ENCODE measurements at places on chromosomes 6 and 20. TPM values are rescaled to one million over a fixed set of nuclear protein-coding genes. Genes with fewer than 3 reads are reported as not detected.

DNA sequence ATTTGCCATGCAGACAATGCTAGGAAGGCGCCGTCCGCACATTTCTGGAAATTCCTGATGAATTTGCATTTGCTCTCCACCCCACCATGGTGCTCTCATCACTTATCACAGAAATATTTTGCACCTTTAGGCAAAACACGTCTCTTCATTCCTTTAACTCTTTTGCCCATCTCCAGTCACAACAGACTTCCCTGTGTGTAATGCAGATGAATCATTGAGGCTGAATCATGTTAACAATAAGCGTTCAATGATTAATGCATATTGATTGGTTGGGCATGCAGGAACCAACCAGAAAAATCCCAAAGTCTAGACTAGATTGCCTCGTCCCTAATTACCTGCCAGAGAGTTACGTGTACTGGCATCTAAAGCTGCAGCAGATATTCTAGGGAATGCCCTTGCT, 80.0 kb upstream of the ATXN1 start:
- H3K27me3 ChIP-seq = no peaks in the 10 kb centered on the region
- no peak overlapping the region for H3K4me3 ChIP-seq
- H3K27ac ChIP-seq = no peak overlapping the region
- DNase-seq = no peak
- no peaks in the 10 kb centered on the region for H3K4me1 ChIP-seq
- no peaks in the 10 kb centered on the region for H3K36me3 ChIP-seq

The RIMS4 gene
- total RNA-seq = 72.1 TPM

The TSPO2 gene
- not detected for total RNA-seq

GRCh38 chr20:1086277-1087213, 31.9 kb upstream of the PSMF1 start:
- no peak for DNase-seq
- no peaks in the 10 kb centered on the region for H3K4me1 ChIP-seq
- no peaks in the 10 kb centered on the region for H3K36me3 ChIP-seq
- H3K27ac ChIP-seq = no peak overlapping the region

GRCh38 chr6:134322216-134322615, 4.3 kb upstream of the SGK1 start:
- H3K4me3 ChIP-seq = no peak overlapping the region
- no peak for DNase-seq
- H3K36me3 ChIP-seq = no peaks in the 10 kb centered on the region
- H3K27me3 ChIP-seq = no peaks in the 10 kb centered on the region
- peaks cover 4% of the 10 kb centered on the region for H3K4me1 ChIP-seq
- H3K27ac ChIP-seq = peak overlapping the region; percentile 38

GRCh38 chr20:24485981-24486380, 16.6 kb downstream of the SYNDIG1 start:
- DNase-seq = no peak
- H3K36me3 ChIP-seq = no peaks in the 10 kb centered on the region
- no peaks in the 10 kb centered on the region for H3K27me3 ChIP-seq
- no peak overlapping the region for H3K4me3 ChIP-seq

- no peaks in the 10 kb centered on the region for H3K27me3 ChIP-seq
- peak within 1 kb of the TSS; percentile 87 for H3K4me3 ChIP-seq
- DNase-seq = peak; percentile 84
- no peaks in the 10 kb centered on the region for H3K36me3 ChIP-seq
- H3K27ac ChIP-seq = peak within 1 kb of the TSS; percentile 92
These were observed at the start of gene SLC35B2 for GRCh38 chr6:44257025-44257752. Gene SLC35B2, minus strand, starts transcription at chr6:44257528. Its CDS starts 118 bp downstream, at chr6:44257410.

The OXT gene
- 6.7 TPM for total RNA-seq

The LCA5 gene
- total RNA-seq = 17.7 TPM

The METTL24 gene
- 6.0 TPM for total RNA-seq

- DNase-seq = no peak
- H3K27me3 ChIP-seq = no peaks in the 10 kb centered on the region
- H3K27ac ChIP-seq = no peak overlapping the region
These were observed 66.7 kb upstream of the RIPOR2 start for GRCh38 chr6:25002326-25003091.

DNA sequence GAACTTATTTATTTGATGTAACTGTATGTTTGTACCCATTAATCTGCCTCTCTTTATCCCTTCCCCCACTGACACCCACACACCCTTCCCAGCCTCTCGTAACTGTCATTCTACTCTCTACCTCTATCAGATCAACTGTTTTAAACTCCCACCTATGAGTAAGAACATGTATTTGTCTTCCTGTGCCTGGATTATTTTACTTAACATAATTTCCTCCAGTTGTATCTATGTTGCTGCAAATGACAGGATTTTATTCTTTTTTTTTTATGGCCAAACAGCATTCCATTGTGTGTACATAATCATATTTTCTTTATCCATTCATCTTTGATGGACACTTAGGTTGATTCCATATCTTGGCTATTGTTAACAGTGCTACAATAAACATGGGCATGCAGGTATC, 49.3 kb downstream of the PHACTR2 start:
- DNase-seq = no peak

- no peaks in the 10 kb centered on the region for H3K36me3 ChIP-seq
- no peaks in the 10 kb centered on the region for H3K27me3 ChIP-seq
- no peak for DNase-seq
These were observed 427.1 kb downstream of the CD83 start for GRCh38 chr6:14544666-14545065.

- H3K36me3 ChIP-seq = no peaks in the 10 kb centered on the region
- no peaks in the 10 kb centered on the region for H3K27me3 ChIP-seq
- no peak overlapping the region for H3K4me3 ChIP-seq
- no peak overlapping the region for H3K27ac ChIP-seq
- H3K4me1 ChIP-seq = peaks cover 11% of the 10 kb centered on the region
These were observed 90.3 kb downstream of the ASXL1 start for GRCh38 chr20:32448306-32449056.

DNA sequence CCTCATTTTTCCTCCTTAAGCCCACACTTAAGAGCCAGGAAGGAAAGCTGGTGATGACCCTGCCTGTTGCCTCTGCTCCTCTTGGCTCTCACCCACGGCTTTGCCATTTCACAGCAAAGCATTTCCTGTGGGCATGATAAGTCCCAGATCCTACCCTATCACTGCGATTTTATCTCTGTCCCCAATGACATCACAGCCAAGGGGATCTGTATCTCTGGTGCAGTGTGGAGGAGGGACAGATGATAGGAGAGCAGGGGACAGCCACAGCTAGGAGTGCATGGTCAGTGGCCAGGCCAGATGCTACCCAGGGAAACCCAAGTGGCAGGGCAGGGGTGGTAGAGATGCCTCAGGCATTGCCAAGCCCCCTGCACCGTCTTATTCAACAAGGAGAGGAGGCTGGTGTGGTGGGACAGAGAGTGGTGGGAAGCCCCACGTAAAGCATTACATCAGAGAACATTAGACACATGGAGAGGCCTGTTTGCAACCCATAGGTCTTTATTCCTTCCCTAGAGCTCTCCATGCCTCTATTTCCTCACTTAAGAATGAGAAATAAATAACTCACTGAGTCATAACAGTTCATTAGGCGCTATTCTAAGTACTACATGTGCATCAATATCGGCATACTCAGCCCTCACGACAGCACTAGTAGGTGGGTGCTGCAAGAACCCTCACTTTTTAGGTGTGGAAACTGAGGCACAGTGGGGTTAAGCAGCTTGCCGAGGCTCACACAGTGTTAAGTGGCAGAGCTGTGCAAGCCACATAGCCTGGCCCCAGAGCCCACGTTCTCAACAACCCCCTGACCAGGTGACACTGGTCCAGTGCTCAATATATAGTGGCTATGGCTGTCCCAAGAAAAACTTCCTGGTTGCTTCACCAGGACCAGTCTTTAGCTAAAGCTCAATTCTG, 4.6 kb downstream of the TFEB start:
- no peaks in the 10 kb centered on the region for H3K27me3 ChIP-seq
- H3K27ac ChIP-seq = no peak overlapping the region
- no peak for DNase-seq
- H3K4me1 ChIP-seq = peaks cover 10% of the 10 kb centered on the region

GRCh38 chr20:24769878-24770627, 179.0 kb upstream of the CST7 start:
- H3K36me3 ChIP-seq = no peaks in the 10 kb centered on the region
- H3K27ac ChIP-seq = no peak overlapping the region
- H3K27me3 ChIP-seq = no peaks in the 10 kb centered on the region
- DNase-seq = peak; percentile 8

The TSBP1 gene
- 11.8 TPM for total RNA-seq

The ZKSCAN3 gene
- 8.3 TPM for total RNA-seq

- H3K4me1 ChIP-seq = peaks cover 39% of the 10 kb centered on the region
- no peaks in the 10 kb centered on the region for H3K27me3 ChIP-seq
- no peaks in the 10 kb centered on the region for H3K36me3 ChIP-seq
- H3K4me3 ChIP-seq = no peak overlapping the region
These were observed 28.7 kb downstream of the ANKS1A start for GRCh38 chr6:34917626-34918285.

GRCh38 chr6:154721460-154721859, 11.8 kb upstream of the SCAF8 start:
- H3K4me3 ChIP-seq = no peak overlapping the region
- no peaks in the 10 kb centered on the region for H3K27me3 ChIP-seq
- no peak overlapping the region for H3K27ac ChIP-seq
- no peaks in the 10 kb centered on the region for H3K36me3 ChIP-seq

The CRIP3 gene
- 13.4 TPM for total RNA-seq

The GTSF1L gene
- 79.2 TPM for total RNA-seq

- H3K4me3 ChIP-seq = no peak overlapping the region
- no peaks in the 10 kb centered on the region for H3K4me1 ChIP-seq
- DNase-seq = peak; percentile 28
- no peaks in the 10 kb centered on the region for H3K27me3 ChIP-seq
- H3K27ac ChIP-seq = no peak overlapping the region
These were observed 36.3 kb upstream of the FAM83D start for GRCh38 chr20:38889792-38890496.

The CAP2 gene
- 1.6 TPM for total RNA-seq
